Activated CD4-positive, alpha-beta T cell treated with anti-CD3 and anti-CD28 coated beads for 24 hours (primary cell): ENCODE measurements at places on chromosomes 16 and 17.
A peak's percentile ranks its signal among the peaks of the same experiment; 100 is the strongest.

- no peak for DNase-seq
Measured at GRCh38 chr16:84763629-84764028, 56.2 kb upstream of the CRISPLD2 start.

GRCh38 chr16:72815348-72816318 lies 232.3 kb downstream of the ZFHX3 start:
- DNase-seq, result no peak

DNA sequence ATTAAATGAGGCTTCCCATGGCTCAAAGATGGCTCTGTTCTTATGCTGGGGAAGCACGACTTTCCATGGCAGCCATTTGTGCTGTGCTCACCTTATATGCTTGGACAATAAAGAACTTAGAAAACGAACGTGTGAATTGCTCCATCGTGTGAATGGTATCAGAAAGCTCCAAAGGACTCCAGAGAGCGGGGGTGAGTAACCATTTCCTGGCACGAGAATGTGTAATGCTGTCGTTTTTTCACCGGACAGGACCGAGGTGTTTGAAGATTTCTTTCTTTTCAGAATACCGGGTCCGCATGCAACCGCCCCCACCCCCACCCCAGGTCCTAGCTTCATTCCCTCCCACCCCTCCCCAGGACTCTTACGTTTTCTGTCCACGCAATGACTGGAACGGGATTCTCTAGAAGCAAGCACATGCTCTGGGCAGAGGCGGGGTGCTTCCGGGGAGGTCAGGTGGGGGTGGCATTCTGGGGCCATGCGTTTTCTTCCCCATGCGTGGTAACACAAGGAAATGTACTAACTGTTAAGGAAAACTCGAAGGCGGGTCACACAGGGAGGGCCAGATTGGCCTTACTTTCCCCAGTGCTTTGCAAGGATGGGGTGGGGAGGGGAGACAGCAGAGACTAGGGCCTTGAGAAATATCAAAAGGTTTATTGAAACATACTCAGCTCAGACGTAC lies 26.2 kb downstream of the GPRC5B start:
- DNase-seq, result no peak

GRCh38 chr17:82698974-82699442 lies 510 bp upstream of the RAB40B start:
- DNase-seq, result no peak

GRCh38 chr16:68487669-68488068 lies 39.4 kb upstream of the SMPD3 start:
- no peak for DNase-seq

GRCh38 chr17:55769625-55770000 lies 18.8 kb downstream of the PCTP start:
- DNase-seq, result no peak

DNA sequence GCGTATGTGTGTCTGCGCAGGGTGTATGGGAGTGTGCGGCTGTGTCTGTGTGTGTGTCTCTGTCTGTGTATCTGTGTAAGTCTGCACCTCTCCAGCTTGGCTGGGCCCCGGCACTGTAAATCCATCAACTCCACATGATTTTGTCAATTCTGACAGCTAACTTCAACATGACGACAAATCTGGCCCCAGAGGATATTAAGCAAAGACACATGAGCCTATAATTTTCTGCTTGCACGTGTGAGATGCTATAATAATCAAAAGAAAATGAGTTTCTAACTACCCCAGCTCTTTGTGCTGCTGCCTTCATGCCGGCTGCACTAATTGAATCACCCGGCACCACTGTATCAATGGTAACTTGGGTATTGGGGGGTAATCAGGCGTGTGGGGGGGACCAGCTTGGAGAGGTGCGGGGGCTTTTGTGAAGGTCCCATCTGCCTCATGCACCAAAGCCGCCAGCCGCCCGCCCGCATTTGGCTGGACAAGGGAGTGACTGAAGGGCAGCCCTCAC lies 57.6 kb upstream of the LHX1 start:
- no peak for DNase-seq

DNA sequence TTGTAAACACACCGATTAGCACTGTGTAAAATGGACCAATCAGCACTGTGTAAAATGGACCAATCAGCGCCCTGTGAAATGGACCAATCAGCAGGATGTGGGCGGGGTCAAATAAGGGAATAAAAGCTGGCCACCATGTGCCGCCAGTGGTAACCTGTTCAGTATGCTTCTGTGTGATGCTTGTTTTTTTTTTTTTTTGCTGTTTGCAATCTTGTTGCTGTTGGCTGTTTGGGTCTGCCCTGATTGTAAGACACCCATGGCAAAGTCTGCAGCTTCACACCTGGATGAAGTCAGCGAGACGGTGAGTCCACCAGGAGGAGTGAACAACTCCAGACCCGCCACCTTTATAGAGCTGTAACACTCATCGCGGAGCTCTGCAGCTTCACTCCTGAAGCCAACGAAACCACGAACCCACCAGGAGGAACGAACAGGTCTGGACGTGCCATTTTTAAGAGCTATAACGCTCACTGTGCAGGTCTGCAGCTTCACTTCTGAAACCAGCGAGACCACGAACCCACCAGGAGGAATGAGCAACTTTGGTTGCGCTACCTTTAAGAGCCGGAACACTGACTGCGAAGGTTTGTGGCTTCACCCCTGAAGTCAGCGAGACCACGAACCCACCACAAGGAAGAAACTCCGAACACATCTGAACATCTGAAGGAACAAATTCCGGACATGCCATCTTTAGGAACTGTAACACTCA lies 85.0 kb upstream of the MED9 start:
- DNase-seq, result peak; percentile 26

GRCh38 chr16:79430191-79430678 lies 170.3 kb downstream of the MAF start:
- no peak for DNase-seq

- peak; percentile 65 for DNase-seq
Measured at GRCh38 chr17:48074322-48075081, 26.3 kb downstream of the NFE2L1 start.

- DNase-seq, result no peak
Measured at GRCh38 chr17:3861761-3862681, 16.0 kb upstream of the NCBP3 start.

- no peak for DNase-seq
Measured at GRCh38 chr17:79476074-79476652, 134.7 kb downstream of the RBFOX3 start.

DNA sequence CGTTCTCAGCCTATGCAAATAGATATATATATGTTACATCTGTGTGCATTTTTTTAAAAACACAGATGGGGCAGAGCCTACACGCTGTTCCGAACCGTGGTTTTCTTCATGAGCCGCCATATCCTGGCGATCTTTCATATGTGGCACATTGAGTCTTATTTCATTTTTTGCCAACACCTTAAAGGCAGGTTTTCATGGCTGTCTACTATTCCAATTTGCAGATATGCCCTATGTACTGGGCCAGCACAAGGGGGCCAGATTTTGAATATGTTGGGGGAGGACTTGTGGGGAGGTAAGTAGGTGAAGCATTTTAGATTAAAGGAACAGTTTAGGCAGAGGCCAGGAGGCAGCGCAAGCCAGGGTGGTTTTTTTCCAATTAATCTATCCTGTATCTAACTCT lies 16.0 kb downstream of the WFDC1 start:
- no peak for DNase-seq

DNA sequence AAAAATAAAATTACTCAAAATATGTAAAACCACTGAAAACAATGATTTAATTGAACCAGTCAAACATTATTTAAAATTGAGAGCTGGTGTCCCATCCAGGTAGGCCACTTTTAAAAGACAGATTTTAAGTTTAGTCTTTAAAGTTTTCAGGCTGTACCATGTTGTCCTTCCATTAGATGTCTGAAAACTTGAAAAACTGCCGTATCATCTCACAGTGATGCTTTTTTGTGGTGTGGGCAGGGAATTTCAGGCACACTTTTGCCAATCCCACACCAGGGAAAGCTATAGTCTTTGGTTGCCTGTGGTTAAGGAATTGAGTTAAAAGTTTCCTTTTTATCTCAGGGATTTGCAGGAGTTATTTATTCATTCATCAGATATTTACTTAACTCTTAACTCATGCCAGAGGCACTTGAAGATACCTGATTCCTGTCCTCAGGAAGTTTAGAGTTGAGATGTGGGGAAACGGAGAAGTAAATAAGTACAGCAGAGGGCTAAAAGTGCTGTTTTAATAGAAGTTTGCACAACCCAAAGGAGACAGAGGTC lies 3.2 kb downstream of the SNTB2 start:
- no peak for DNase-seq

DNA sequence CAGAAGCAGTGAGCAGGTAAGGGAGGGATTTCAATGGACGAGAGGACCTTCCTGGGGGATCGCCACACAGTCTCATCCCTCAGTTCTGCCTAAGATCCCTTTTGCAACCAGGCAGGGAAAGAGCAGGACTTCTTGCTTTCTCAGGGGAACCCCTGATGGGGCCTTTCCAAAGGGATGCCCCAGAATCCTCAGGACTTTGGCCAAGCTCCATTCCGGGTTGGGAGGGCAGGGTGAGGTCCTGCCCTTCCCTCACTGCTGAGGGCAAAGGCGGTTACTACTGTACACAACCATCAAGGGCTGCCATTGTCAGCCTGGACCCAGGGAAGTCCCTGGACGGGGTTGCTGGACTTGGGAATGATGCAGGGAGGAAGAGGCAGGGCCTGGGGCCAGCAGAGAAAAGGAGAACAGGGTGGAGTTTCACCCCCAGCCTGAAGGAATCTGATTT lies 9.7 kb downstream of the PRR29 start:
- no peak for DNase-seq

DNA sequence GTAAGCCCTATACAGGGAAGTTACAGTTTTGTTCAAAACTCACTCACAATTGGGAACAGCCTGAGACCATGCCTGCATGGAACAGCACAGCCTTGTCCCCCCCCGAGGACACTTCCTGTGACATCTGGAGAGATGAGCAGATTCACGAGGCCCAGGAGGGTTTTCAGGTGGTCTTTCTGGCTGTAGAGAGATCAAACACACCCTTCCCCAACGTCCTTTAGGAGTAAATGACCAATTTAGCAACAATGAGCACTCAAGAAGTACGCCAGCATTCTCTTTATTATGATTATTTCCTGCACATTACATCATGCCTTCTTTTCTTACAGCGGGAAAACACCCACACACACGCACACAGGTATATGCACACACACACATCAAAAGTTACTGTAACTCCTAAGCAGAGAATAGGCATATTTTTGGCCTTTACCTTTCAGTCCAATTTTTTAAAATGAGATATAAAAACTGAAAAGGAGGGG lies 39.0 kb downstream of the ADCY9 start:
- DNase-seq, result no peak

- no peak for DNase-seq
Measured at GRCh38 chr16:35391328-35391727, 1931.9 kb downstream of the TP53TG3F start.

GRCh38 chr17:73720187-73720834 lies 76.1 kb upstream of the SDK2 start:
- no peak for DNase-seq

DNA sequence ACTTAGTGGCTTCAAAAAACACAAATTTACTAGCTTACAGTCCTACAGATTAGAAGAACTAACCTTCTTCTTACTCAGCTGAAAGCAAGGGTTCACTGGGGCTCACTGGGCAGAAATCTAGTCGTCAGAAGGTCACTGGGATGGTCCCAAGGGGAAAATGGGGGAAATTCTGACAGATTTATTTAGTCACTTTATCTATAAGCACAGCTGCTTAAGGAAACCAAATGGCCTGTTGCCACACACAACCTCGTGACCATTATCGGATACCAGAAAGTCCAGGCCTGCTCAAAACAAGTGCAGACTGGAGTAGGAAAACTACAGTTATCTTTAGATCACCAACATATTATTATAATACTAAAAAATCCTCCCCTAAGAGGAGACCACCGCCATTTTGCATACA lies 374.6 kb upstream of the ASIC2 start:
- no peak for DNase-seq

GRCh38 chr17:1147664-1148063 lies 32.1 kb downstream of the ABR start:
- DNase-seq, result no peak

DNA sequence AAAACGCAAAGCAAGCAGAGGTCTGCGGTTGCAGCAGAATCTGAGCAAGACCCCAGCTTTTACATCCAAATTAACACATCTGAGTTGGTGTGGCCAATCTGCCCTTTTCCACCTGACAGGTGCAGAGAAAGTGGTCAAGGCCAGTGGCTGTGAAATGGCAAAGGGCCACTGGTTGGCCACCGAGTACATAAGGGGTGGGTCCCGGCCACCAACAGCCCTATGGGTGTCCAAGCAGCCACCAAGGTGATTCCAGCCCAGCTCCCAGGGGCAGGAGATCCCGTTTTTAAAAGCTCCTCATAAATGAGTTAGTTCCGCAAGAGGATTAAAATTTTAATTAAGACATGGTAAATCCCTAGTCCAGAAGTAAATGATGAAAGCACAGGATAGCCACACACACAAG lies 29.1 kb downstream of the USP7 start:
- DNase-seq, result no peak

DNA sequence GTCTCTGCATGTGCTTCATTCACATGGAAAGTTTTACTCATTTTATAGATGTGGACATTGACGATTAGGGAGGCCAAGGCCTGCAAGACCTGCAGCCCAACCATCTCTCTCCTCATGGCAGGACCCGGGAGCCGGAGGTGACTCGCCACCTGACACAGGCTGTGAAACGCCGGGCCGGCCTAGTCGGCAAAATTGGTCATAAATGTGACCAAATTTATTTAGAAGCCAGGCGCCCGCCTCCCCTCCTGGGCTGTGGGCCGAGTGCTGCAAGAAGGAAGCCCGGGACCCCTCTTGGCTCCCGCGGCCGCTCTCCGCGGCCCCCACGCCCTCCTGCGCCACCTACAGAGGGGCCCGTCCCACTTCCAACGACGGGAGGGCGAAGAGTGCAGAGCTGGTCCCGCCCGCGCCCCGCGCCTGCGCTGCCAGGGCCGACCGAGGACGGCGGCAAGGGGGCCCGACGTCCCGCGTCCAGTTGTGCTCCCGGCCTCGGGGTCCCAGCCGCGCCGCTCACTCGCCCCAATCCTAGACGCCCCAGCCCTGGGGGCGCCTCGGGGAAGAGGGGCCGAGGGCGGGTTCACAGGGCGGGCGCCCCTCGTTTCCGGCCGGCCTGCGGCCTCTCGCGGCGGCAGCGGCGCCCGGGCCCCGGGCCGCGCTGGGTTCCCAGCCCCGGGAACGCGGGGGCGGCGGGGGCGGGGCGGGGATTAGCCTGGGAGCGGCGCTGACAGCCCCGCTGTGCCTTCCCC lies 47.5 kb downstream of the WNT3 start:
- DNase-seq, result no peak

GRCh38 chr16:72744076-72744793 lies 303.7 kb downstream of the ZFHX3 start:
- no peak for DNase-seq

DNA sequence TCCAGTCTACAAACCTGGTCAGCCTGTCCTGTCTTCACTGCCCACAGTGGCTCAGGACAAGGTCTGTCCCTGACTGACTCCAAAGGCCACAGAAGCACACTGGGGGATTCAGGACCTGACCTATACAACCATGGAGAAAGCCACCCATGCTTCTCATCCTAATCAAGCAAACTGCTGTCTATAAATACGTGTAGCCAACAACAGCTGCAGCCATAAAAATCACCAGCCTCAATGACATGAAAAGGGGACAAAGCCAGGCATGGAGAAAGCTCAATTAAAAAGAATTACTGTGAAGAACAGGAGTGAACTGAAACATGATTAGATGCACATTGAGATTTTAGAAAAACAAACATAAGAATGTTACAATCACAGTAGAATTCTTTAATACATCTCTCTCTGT lies 170.1 kb downstream of the CDK5R1 start:
- no peak for DNase-seq
